Neural crest cell (in vitro differentiated cells): ENCODE measurements at places on chromosomes 4 and X.

GRCh38 chr4:128663325-128663724 lies 146.2 kb upstream of the JADE1 start:
- H3K4me1 ChIP-seq, result peaks cover 17% of the 10 kb centered on the region
- no peaks in the 10 kb centered on the region for H3K36me3 ChIP-seq
- DNase-seq, result no peak
- no peak overlapping the region for H3K27ac ChIP-seq
- H3K27me3 ChIP-seq, result peaks cover 6% of the 10 kb centered on the region
- H3K4me3 ChIP-seq, result no peak overlapping the region

GRCh38 chr4:3834186-3834662 lies 68.0 kb downstream of the ADRA2C start:
- H3K27me3 ChIP-seq, result peaks cover 70% of the 10 kb centered on the region
- no peak overlapping the region for H3K4me3 ChIP-seq
- DNase-seq, result no peak
- no peak overlapping the region for H3K27ac ChIP-seq
- H3K4me1 ChIP-seq, result peaks cover 29% of the 10 kb centered on the region
- H3K36me3 ChIP-seq, result no peaks in the 10 kb centered on the region

DNA sequence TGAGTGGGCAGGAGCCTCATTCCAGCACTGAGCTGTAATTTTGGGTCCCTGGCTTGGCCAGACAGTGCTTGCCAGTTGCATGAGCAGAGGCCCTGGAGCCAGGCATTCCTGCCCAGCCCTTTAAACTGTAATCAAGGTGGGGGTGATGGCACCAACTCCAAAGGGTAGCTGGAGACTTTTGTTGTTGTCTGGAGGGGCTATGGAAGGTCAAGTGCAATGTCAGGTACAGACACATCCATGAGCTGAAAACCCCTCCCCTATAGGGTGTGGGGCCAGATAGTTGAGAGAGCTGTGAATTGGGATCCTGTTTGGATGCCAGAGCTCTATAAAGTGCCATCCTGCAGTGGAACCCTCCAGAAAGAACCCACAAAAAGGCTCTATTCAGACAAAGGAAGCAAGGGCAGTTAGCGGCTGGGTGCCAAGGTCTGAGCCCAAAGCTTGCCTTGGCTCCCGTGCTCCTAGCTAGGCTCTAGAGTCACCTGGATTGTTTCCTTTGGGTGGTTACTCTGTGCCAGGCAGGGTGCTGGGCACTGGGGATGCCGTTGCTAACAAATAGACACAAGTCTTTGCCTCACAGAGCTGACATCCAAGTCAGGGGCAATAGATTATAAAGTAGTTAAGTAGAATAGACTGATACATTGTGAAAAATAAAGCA lies 163.0 kb downstream of the EFNB1 start:
- DNase-seq, result no peak
- H3K27me3 ChIP-seq, result no peaks in the 10 kb centered on the region
- H3K27ac ChIP-seq, result no peak overlapping the region
- H3K4me1 ChIP-seq, result peaks cover 24% of the 10 kb centered on the region
- no peak overlapping the region for H3K4me3 ChIP-seq

DNA sequence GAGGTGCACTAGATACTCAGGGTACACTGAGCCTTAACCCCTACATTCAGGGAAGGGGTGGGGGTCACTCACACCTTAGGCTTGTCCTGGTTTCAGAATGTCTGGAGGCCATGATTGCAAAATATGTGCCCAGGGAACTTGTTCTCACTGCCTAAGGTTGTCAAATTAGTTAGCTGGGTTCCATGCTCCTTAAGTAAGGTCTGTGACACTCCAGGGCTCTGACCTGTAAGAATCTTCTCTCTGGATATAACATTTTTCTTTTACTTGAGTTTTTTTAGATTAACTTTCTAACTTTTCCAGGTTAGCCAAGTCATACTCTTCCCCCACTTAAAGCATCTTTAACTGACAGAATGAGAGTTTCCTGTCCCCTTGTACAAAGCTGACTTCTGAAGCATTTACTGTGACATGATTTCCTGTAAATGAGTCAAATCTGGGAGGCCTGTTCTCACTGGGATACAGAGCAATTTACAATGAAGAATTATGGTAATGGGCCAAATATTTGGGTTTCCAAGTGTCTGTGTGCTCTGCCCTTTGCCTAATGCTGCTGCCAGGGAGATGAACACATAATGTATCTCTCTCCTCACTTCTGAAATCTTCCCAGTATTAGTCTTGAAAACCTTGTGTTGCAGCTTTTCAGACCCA lies 101.7 kb downstream of the GATB start:
- no peak overlapping the region for H3K27ac ChIP-seq
- peaks cover 4% of the 10 kb centered on the region for H3K4me1 ChIP-seq
- H3K36me3 ChIP-seq, result no peaks in the 10 kb centered on the region
- no peak overlapping the region for H3K4me3 ChIP-seq
- H3K27me3 ChIP-seq, result no peaks in the 10 kb centered on the region

GRCh38 chrX:49896951-49897350 lies 17.7 kb downstream of the USP27X start:
- no peaks in the 10 kb centered on the region for H3K27me3 ChIP-seq
- DNase-seq, result no peak
- H3K27ac ChIP-seq, result no peak overlapping the region
- H3K4me3 ChIP-seq, result no peak overlapping the region
- H3K36me3 ChIP-seq, result peaks cover 6% of the 10 kb centered on the region

- H3K27me3 ChIP-seq, result no peaks in the 10 kb centered on the region
- no peak for DNase-seq
- peaks cover 22% of the 10 kb centered on the region for H3K4me1 ChIP-seq
- H3K27ac ChIP-seq, result no peak overlapping the region
- H3K36me3 ChIP-seq, result peaks cover 3% of the 10 kb centered on the region
These were observed 184.3 kb upstream of the NUDT6 start for GRCh38 chr4:123106747-123107146.

GRCh38 chrX:80578517-80579105 lies 158.4 kb downstream of the TENT5D start:
- no peak overlapping the region for H3K4me3 ChIP-seq
- H3K4me1 ChIP-seq, result no peaks in the 10 kb centered on the region
- H3K27me3 ChIP-seq, result no peaks in the 10 kb centered on the region

GRCh38 chr4:9994246-9994847 lies 26.9 kb downstream of the SLC2A9 start:
- H3K4me3 ChIP-seq, result no peak overlapping the region
- H3K27me3 ChIP-seq, result no peaks in the 10 kb centered on the region
- no peak overlapping the region for H3K27ac ChIP-seq
- peaks cover 3% of the 10 kb centered on the region for H3K4me1 ChIP-seq
- no peaks in the 10 kb centered on the region for H3K36me3 ChIP-seq

DNA sequence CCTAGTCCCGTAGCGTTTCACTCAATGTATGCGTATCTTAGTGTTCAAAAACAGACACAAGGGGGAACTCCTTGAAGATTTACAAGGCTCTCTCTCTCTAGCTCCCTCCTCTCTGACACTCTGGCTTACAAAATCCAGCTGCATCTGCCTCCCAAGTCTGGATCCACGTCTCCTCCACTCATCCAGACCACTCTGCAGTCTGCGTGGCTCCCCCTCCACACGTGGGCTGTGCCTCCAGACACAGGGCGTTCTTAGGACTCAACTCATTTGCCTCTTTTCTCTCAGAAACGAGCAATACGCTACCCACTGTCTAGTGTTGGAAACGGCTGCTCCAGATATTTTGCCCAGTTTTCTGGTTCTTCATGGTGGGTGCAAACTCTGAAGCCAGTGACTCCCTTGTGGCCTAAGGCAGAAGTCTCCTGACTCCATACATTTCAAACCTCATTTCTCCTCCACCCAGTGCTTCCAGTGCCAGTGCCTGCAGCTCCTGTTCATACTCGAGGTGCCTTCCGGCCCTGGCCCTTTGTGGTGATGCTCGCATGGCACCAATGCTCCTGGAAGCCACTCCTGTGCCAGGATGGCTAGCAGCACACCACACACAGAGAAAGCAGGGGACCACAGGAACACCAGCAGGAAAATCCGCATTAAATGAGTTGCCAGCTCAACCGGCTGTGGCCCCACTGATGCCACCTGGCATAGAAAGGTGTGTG lies 24.1 kb downstream of the NAT8L start:
- H3K4me3 ChIP-seq, result no peak overlapping the region
- peaks cover 5% of the 10 kb centered on the region for H3K4me1 ChIP-seq
- H3K36me3 ChIP-seq, result no peaks in the 10 kb centered on the region
- H3K27me3 ChIP-seq, result no peaks in the 10 kb centered on the region
- H3K27ac ChIP-seq, result peak overlapping the region; percentile 39

DNA sequence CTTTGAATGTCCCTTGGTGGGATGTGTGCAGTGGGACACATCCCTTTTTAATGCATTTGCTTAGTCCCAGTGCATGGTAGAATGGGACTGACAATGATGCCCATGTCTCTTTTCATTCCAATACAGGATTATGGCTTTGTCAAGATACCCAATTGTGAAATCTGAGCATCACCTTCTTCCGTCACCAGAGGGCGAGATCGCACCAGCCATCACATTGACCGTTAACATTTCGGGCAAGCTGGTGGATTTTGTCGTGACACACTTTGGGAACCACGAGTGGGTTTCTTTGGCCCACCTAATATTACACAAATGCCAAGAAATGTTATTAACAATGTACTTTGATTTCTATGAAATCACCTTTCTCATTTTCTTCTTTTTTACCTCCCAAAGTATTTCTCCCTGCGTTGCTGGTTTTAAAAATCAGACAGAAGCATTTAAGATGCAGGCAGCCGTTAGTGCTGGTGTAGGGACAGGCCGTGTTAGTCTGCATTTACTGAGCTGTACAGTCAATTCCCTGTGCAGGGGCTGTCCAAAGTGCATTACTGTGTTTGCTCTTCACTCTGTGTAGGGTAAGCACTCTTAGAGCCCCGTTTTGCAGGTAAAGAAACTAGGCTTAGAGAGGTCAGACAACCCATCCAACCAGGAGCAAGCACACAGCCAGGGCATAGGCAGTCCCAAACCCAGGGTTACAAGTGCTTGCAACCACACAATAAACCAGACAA lies 46.5 kb downstream of the CWH43 start:
- H3K36me3 ChIP-seq, result no peaks in the 10 kb centered on the region
- no peak overlapping the region for H3K27ac ChIP-seq
- H3K4me3 ChIP-seq, result no peak overlapping the region
- H3K4me1 ChIP-seq, result no peaks in the 10 kb centered on the region
- H3K27me3 ChIP-seq, result no peaks in the 10 kb centered on the region
- DNase-seq, result peak; percentile 4

DNA sequence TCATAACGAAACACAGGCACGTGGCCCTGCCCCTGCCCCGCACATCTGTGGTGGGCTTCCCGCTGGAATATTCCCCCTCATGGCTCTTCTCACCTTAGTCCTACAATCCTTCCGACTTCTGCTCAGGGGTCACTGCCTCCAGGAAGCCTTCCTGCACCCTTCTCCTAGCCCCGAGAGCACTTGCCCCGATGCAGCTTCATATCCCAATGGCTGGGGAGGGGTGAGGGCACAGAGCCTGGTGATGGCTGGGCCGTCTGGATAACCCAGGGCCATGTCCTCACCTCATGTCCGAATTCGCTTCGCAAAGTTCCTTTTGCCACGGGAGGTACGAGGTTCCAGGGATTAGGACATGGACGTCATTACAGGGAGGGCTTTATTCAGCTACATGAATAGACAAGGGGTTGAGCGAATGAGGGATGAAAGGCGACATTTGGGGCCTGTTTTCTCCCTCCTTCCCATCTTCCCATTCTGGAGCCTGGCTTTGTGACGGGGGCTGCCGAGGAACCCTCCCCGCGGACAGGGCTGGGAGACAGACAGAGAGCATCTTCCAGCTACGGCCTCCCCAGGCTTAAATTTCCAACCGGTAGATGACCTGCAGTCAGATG lies 35.5 kb upstream of the HMX1 start:
- no peak for DNase-seq
- no peak overlapping the region for H3K4me3 ChIP-seq
- no peak overlapping the region for H3K27ac ChIP-seq
- peaks cover 62% of the 10 kb centered on the region for H3K27me3 ChIP-seq
- H3K4me1 ChIP-seq, result no peaks in the 10 kb centered on the region

GRCh38 chrX:152822383-152823086 lies 8.0 kb downstream of the CETN2 start:
- no peaks in the 10 kb centered on the region for H3K36me3 ChIP-seq
- no peak overlapping the region for H3K4me3 ChIP-seq
- H3K4me1 ChIP-seq, result no peaks in the 10 kb centered on the region
- DNase-seq, result no peak
- H3K27ac ChIP-seq, result no peak overlapping the region

DNA sequence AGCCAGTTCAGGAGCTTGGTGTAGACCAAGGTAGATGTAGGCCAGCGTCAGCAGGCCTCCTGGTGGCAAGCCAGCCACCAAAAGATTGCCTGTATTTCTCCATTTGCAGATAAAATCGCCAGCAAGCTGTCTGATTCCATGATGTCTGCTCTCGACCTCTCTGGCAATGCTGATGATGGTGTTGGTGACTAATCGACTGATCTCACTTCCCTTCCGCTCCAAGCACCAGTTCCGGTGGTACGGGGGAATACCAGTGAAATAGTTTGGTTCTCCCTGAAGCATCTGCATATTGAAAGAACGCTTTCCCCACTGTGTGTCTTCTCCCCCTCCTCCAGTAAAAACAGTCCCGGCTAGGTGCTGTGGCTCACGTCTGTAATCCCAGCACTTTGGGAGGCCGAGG lies 30.4 kb downstream of the GNL3L start:
- no peaks in the 10 kb centered on the region for H3K27me3 ChIP-seq
- no peaks in the 10 kb centered on the region for H3K4me1 ChIP-seq
- DNase-seq, result no peak
- H3K27ac ChIP-seq, result no peak overlapping the region

DNA sequence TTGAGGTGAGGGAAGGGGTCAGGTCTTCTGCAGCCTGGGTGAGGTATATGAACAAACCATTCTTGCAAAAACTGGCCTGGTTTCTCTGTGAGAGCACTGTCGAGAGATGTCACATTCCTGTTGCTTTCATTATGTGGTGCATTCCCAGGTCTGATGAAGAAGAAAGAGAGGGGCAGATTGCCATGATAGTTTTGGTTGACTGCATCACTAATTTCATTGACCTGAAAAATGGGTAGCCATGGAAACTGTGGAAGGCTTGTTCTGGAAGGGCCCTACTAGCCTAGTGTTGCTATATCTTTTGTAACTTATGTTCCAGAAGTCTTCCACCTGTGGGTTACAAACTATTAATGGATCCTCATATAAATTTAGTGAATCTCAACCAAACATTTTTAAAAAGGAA lies 32.9 kb upstream of the CYBB start:
- no peak for DNase-seq
- H3K36me3 ChIP-seq, result no peaks in the 10 kb centered on the region
- H3K4me1 ChIP-seq, result no peaks in the 10 kb centered on the region
- H3K27me3 ChIP-seq, result no peaks in the 10 kb centered on the region
- H3K4me3 ChIP-seq, result no peak overlapping the region
- no peak overlapping the region for H3K27ac ChIP-seq

DNA sequence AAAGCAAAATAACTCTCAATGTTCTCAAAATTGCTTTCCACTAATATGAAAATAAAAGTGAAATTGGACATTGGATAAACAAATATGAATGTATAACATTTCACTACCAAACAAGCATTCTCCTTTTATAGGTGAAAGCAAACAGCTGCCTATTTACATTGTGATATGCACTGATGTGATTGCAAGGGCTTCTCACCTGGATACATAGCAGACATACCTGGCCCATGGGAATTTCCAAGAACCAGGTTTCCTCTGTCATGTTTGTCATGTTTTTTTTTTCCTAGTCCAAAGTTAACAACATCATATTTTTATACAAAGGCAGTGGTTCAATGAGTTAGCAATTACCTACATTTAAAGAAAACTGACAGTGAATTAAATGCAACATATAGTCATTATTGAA lies 228.5 kb downstream of the ANKRD50 start:
- peaks cover 10% of the 10 kb centered on the region for H3K4me1 ChIP-seq
- no peak overlapping the region for H3K27ac ChIP-seq
- H3K27me3 ChIP-seq, result no peaks in the 10 kb centered on the region
- no peak for DNase-seq
